ENCODE measurements at places on chromosomes 4 and X.

GRCh38 chr4:71609651-71610050 lies 174.2 kb downstream of the GC start:
- DNase-seq = no peak

- DNase-seq = no peak
Observed at GRCh38 chrX:116238567-116239255, 68.2 kb downstream of the AGTR2 start.

DNA sequence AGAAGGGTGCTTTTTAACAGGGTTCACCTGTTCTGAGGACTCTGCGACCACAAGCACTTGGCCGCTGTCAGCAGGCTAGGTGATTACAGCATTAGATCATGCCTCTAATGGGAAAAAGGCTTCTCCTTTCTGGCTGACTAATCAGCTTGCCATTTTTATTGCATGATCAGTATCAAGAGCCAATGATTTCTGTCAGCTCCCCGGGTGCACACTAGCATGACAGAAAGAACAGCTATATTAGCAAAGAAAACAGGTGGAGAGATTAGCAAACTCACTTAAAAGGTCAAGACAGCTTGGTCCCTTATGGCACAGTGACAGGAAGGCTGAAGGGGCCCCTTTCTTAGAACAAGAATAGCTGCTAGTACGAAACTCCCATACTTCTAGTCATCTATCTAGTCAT lies 170.0 kb downstream of the SMIM20 start:
- DNase-seq = peak; percentile 92

DNA sequence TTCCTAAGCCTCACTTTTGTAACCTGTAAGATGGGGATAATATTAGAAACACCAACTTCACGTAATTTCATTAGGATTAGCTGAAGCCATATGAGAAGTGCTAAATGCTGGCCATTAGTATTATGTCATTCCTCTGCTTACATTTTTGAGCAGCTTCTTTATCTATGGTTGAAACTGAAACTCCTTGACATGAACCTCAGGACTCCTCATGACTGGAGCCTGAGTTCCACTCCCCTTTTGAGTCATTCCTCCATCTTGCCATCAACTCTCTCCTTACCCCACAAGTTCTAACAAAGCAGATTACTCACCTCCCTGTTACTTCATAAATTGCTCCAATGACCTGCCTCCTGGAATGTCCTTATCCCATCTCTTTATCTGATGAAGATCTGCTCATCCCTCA lies 123.2 kb upstream of the KCNIP4 start:
- DNase-seq = peak; percentile 11

DNA sequence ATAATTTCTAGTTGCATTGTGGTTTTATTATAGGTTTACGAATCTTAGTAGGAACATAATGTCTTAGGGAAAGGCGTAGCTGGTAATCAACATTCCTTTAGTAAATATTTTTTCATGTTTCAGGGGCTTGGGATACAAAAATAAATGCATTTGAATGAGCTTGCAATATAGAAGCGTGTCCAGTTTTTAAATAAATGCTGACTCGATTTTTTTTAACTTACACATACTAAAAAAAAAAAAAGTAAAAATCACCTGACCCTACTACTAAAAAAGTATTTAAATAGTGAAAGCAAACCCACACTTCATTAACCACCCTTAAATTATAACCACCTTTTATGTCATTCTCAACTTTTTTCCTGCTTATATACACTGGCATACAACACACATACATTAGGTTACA lies 29.6 kb downstream of the SMARCAD1 start:
- DNase-seq = no peak

DNA sequence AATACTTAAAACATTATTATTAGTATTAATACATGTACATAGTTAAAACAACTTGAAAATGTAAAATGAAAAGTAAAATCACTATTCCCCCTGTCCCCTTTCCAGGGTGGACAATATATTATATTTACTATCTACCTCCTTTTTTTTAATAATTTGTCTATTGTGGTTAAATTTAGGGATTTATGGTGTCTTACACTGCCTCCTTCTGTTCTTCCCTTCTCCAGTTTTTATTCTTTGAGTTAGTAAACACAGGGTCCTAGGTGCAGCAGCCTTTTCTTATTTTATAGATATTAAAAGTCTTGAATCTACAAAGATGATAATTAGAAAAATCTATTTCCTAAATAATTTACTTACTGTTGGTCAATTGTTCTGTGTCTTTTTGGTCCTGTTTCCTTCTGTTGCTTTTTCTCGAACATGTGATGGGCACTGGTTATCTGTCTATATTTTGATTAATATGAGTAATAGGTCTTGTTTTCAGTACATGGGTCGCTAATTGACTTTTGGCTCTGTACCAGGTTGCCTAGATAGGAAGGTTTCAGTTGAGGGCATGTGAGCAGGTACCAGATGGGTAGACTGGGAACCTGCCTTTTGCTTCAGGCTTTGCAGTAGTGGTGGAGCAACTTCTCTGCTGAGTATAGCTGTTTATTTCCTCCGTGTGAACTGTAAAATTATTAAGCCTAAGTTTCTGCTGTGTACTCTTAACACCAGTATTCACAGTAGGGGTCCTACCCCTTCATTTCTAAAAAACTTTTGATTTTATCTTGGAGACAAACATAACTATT lies 1.1 kb downstream of the NUDT9 start:
- peak; percentile 10 for DNase-seq

DNA sequence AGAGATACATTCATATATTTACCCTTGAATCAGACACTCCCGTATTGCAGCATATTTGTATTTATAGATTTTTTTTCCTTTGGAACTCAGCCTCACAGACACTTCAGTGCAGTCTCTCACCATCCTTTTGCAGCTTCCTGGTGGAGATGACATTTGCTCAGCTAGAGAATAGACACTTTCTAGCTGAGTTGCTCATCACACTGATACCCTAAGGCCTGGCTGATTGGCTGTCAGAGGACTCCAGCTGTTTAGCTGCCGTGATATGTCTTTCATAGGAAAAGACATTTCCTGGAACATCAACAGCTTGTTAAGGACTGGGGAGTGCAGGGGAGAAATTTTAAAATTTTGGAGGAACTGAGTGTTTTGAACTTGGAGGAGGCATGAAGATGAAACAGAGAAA lies 429.6 kb downstream of the SMARCA1 start:
- DNase-seq = no peak

DNA sequence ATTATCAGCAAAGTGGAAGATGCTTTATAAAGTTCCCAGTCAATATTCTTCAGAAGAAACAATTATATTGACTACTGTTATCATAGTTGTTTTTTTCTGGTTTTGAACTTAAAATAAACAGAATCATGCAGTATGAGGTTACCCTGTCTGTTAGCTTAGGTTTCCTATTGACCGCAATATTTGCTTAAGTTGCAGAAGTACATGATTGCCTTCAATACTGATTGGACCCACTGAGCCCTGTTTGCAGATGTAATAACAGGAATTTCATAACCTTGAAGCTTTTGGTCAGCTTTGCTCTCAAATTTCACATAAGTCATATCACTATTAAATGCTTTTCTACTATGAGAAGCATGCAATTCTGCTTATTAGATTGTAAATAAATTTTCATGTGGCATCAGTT lies 229.1 kb upstream of the FSTL5 start:
- no peak for DNase-seq

GRCh38 chr4:183986291-183986970 lies 81.3 kb downstream of the STOX2 start:
- no peak for DNase-seq

DNA sequence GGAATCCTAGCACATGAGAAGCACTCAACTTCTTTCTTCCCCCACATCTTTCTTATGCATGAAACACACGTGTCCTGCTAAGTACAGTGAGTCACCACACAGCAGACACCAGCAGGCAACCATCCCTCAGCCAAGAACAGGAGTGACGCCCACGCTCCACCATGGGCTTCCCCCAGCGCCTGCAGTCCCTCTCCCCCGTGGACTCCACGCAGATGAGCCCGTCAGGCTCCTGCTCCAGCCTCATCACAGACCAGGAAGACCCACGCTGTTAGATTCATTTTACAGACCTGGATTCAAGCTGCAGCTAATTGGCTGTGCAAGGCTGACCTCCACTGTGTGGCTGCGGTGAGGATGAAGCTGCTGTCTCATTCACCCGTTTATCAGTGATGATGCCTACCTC lies 16.7 kb downstream of the HMX1 start:
- peak; percentile 7 for DNase-seq

DNA sequence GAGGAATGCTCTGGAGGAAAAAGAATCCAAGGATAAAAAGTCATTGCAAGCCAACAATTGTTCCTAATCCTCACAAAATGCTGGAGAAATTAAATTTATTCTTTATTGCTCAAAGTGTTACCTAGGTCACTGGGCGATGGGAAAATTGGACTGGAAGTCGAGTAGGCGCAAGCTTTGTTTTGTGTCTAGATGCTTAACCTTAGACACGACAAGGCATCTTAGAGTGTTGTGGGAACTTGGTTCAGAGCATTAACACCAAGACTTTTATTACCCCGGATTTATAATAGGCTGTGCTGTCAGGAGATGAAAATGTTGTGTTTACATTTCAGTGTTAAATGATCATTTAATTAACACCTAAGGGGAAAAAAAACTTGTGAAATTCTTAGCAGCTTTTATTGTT lies 25.1 kb downstream of the SLIT2 start:
- no peak for DNase-seq

DNA sequence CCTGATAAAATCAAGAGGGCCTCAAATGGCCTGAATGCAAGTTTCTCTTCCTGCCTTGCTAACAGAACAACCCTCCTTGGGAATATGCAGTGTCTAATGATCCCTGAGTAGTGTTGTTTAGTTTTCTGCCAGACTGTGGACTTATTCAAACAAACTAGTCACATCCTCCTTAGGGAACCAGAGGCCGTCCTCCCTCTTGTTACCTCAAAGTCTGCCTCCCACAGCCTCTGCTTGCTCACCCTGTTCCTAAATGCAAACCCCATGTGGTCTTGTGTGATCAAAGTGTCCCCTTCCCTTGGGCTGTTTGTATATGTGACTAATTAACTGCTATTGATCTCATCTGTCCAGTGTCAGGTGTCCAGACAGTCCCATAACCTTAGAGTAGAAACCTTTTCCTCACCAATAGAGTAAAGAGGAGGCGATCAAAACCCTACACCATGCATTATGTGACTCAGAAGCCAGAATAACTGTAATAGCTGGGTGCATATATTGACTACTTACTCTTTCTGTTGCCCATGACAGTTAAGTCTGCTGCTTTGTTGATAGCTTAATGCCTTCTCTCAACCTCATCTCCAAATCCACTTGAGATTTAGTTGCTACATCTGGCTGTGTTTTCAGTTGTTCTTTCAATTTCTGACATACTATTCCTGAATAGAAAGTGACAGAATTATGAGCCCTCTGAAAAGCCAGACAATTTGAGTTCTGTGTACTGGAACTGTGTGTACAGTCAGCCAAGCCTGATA lies 473.0 kb upstream of the NWD2 start:
- no peak for DNase-seq

- peak; percentile 16 for DNase-seq
Observed at GRCh38 chr4:99301376-99302164, 10.8 kb upstream of the ADH1A start.
